ENCODE measurements at places on chromosomes 5 and 9.

- DNase-seq, result no peak
Observed at GRCh38 chr5:74319076-74319475, 321.5 kb downstream of the ENC1 start.

GRCh38 chr5:175715627-175716522 is 58.0 kb downstream of the HRH2 start:
- no peak for DNase-seq

GRCh38 chr5:113776168-113776567 is 262.7 kb downstream of the YTHDC2 start:
- DNase-seq, result peak; percentile 66

DNA sequence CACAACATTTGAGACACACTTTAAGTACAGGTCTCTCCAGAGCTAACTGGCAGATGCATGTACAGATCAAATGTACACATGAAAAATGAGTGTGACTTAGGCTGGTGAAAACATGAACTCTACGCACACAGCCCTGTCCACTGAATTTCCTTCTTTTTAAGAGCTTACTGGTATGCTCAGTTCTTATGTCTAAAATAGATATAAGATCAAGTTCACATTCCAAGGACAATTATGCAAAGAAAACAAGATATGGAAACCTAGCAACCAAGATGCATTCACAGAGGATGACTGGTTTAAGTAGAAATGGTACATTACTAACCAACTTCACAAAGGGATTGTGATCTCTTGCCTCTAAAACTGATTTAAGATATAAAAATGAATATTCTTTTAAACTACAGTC is 56.7 kb downstream of the TLE1 start:
- no peak for DNase-seq

DNA sequence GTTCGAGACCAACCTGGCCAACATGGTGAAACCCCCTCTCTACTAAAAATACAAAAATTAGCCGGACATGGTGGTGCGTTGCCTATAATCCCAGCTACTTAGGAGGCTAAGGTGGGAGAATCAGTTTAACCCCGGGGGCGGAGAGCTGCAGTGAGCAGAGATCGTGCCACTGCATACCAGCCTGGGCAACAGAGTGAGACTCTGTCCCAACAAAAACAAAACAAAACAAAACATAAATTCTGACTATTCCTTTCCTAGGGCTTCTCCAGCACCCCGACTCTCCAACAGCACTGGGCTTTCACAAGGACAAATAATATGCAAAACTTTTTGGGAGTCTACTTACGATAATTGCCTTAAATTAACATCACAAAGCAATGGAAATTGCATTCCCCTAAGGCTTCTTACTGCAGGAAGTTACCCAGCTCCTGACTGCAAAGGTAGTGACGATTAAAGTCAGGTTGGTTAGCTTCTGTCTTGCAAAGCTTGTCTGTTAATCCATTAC is 15.9 kb upstream of the CDKN2AIPNL start:
- peak; percentile 95 for DNase-seq

GRCh38 chr5:89346573-89346972 is 463.6 kb upstream of the MEF2C start:
- DNase-seq, result no peak

GRCh38 chr5:75260708-75261107 is 24.0 kb upstream of the ANKRD31 start:
- DNase-seq, result no peak

- DNase-seq, result no peak
Observed at GRCh38 chr9:103981912-103982311, 112.2 kb upstream of the SMC2 start.

- DNase-seq, result no peak
Observed at GRCh38 chr5:64807520-64807919, 38.8 kb downstream of the CWC27 start.

GRCh38 chr5:66814146-66814991 is 218.2 kb downstream of the MAST4 start:
- DNase-seq, result peak; percentile 77

GRCh38 chr9:123020796-123021195 is 12.7 kb upstream of the GPR21 start:
- DNase-seq, result no peak

- no peak for DNase-seq
Observed at GRCh38 chr5:76458486-76458830, 55.4 kb downstream of the IQGAP2 start.

DNA sequence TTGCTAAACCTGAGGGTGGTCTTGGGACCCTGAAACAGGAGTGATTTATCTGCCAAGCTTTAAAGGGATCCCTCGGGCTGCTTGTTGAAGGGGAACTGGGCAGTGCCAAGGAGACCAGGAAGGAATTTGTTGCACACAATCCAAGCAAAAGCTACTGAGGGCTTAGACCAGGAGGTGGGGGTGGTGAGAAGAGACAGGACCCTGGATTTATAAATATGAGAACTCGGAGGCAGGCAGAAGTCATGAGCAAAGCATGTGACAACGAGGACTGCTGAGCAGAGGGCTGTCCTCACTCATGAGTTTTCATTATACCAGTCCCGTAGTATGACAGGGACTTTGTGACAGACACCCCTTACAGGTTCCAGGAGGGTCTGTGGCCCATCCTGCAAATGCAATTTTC is 237.3 kb downstream of the DRD1 start:
- no peak for DNase-seq

DNA sequence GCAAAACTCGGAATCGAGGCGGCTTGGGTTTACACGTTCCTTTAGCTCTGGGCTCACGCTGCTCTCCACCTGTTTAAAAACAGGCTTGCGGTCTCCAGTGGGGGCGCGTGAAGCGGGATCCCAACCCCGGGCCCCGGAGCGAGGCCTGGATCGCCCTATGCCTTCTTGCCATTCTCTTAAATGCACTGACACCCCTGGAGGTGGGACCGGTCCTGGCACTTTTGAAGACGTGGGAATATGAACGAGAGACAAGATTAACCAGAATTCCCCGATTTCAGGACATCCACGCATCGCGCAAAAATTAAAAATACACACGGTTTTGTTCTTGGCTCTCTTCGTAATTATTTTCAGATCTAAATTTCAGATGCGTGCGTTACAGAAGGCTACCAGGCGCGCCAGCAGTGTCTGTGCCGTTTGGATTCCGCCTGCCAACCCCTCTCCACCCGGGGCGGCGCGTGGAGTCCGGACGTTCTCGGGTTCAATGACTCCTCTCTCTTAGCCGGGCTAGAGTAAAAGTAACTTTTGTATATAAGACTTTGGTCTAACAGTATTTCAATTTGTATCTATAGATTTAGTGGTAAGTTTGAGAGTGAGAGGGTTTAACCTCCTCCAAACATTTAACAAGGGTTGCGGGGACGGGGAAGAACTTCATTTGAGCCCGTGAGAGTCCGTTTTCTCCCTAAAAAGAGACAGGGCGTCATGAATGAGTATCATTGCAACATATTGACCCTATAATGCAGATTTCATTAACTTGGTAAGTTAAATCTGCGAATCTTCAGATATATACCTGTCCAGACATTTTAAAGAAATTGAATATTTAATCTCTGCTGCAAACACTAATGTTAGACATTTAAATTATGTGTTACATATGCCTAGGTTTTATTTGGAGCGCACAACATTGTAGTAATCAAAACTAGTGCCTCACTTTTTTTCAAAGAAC is 3.8 kb downstream of the FOXD1 start:
- peak; percentile 62 for DNase-seq

- DNase-seq, result no peak
Observed at GRCh38 chr9:18327121-18327520, 146.8 kb upstream of the ADAMTSL1 start.

DNA sequence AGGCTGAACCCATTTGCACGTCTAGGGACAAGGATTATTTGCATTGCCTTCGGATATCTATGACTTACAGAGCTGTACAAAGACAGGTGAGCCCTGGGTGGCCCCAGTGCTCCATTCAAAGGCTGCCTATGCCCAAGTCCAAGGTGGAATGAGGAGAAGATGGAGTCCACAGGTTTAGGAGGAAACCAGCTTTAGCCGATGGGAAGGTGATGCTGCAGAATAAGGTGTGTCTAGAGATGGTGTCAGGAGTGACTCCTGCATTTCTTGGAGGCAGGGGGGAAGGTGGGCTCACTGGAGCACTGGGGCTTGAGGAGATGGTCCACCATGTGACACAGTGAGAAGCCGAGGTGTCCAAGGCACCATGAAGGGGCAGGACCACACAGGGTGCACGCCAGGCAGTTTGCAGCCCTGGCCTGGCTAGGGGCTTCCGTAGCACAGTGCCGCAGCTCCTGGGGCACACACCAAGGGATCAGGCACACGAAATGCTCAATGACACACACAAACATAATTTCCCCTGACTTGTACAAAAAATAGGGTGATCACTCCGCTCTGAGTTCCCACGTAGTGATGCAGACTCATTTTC is 32.1 kb downstream of the SEMA4D start:
- DNase-seq, result no peak

DNA sequence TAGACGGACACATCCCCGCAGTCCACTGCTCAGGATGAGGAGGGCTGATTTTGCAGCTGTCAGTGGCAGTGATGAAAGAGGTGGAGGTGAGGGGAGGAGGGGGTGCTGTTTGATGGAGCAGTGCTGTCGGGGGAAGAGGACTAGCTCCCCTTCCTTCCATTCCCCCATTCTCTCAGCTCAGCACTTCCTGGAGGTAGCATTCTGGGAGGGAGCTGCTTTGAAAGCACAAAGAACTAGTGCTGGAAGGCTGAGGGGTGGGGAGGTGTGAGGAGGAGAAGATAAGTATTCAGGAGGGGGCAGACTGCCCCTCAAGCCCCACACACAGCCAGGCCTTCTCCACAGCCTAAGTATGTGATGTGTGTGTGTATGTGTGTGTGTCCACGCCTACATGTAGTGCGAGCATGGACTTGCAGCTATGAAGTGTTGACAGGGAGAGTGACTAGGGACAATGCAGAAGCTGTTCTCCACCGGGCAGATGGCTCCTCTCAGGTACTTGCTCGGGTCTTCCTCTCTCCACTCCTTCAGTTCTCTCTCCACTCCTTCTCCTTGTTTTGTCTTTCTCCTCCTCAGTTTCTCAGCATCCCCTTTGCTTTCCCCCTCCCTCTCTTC is 65.5 kb upstream of the HSPA9 start:
- no peak for DNase-seq

GRCh38 chr9:124376329-124376728 is 38.9 kb downstream of the PSMB7 start:
- DNase-seq, result no peak

DNA sequence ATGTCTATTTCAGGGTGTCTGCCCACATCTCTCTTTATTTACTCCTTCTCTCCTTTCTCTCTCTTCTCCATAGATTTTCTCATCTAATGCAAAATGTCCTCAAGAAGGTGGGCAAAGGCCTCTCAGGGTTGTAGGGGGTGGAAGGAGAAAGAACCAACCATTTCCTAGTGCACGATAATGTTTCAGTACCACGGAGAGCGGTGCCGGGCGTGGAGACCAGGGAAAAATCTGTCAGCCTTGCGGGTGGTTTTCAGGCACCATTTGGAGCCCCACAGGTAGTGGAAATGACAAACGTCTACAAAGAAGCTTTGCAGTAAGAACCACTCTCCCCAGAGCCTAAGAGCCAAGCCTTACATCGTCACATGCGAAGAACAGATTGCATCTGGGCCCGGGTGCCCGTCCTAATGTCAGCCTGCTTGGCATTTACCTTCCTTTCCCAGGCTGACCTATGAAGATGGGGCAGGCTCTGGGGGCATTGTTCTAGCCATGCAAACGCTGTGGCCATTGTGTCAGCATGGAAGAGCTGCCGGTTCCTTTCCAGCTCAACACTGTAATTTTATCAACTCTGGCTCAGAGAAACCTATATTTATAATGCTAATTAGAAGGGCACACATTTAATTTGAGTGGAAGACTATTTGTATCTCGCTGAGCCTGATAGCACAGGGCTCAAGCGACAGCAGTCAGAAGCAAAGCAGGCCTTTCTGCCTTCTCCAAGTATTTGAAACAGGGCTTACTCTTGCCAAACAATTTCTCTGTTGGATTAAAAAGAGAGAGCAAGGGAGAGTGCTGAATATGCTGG is 430.1 kb upstream of the WWC1 start:
- peak; percentile 67 for DNase-seq

GRCh38 chr9:130893341-130894101 is 3.1 kb downstream of the QRFP start:
- DNase-seq, result no peak

DNA sequence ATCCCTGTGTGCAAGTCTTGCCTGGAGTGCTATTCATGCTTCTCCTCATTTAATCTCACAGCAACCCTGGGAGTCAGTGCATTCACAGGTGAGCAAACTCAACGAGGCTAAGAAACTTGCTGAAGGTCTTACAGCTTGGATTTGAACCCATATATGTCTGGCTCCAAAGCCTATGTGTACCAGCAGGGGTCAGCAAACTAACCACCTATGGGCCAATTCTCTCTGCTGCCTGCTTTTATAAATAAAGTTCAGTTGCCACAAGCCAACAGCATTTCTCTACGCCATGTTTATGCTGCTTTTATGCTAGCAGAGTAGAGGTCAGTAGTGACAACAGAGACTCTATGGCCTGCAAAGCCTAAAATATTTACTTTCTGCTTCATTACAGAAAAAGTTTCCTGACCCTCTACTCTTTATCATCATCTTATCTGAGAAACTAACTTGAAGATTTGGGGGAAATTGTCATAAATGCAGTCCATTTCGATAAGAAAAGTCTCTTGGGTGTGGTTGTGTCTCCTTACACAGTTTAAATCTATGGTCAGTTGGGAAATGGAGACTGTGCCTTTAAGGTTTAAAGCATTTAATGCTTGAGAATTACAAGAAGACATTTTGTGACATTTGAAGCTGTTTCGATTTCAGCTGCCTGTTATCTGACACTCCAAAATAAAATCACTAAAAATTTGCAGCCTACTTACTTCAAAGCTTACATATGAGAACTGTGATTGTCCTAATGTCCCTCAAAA is 137.7 kb downstream of the PRELID2 start:
- DNase-seq, result peak; percentile 68

DNA sequence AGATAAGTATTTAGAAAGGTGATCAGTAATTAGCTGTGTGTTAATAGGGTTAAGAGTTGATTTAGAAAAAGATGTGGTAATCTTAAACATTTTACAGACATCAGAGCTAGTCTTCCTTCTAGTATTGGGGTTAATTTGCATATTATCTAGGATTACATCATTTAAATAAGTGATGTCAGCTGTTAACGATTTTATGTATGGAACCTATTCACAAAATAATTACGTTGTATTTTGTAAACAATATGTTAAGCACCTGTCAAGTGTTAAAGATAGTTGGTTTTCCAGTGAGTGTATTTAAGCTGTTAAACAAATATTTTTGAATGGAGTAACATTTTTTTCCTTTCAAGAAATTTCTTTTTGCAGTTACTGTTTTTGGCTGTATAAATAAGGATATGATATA is 2.2 kb downstream of the DCP2 start:
- no peak for DNase-seq

DNA sequence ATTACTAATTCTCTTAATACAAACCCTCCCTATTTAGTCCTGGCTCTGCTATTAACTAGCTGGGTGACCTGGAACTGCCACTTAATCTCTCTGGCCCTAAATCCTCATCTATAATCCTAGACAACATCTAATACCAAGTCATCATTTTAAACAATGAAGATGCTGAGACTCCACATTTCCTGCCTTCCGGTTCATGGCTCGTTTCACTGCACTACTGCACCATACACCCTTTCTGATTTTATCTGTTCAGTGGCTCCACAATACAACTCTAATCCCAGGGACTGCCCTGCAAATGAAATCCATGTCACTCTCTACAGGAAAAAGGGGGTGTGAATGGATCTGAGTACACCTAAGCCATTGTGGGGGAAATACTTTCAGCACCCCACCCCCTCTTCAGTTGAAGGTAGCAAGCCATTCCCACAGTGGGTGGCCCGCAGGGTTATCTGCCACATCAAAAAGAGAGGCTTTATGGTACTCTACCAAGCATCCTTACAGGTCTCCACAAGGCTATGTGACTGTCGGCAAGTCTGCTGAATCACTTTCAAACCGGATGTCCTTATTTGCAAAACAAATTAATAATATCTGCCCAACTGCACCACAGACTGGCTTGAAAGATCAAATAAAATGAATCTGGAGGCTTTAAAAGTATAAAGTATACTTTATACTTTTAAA is 89.5 kb downstream of the EPB41L4A start:
- peak; percentile 39 for DNase-seq

All from GM23338 (cell line).